Right renal pelvis (tissue), 4 donors: ENCODE measurements at places on chromosomes 3 and 15. TPM values are rescaled to one million over a fixed set of nuclear protein-coding genes. Genes with fewer than 3 reads are reported as not detected.

GRCh38 chr3:16515885-16516420 lies 2.5 kb upstream of the RFTN1 start:
- no peak for DNase-seq

ADGRG7 gene
- not detected for polyA plus RNA-seq

- no peak for DNase-seq
Observed at GRCh38 chr15:29125382-29126207, 144.0 kb downstream of the NSMCE3 start.

CLDN16 gene
- 42.0 TPM for polyA plus RNA-seq

GOLGA8N gene
- 19.3 TPM for polyA plus RNA-seq

GRCh38 chr15:38190501-38190900 lies 62.1 kb upstream of the SPRED1 start:
- DNase-seq: no peak

DNA sequence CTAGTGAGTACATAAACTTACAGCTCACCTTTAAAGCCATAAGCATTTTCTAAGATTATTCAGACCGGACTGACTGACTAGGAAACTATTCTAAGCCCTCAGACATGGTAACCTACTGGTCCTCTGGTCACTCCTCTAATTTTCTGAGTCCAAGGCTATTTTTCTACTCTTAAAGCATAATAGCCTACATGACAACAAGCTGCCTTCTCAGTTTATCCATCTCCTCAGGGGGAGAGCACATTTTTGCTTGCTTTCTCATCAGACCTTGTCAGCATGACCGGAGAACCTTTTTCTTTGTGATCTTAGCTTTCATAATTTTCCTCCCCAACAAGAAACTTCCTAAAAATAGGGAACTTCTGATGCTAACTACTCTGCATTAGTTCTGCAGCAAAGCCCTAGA lies 38.4 kb downstream of the UBP1 start:
- no peak for DNase-seq

DNA sequence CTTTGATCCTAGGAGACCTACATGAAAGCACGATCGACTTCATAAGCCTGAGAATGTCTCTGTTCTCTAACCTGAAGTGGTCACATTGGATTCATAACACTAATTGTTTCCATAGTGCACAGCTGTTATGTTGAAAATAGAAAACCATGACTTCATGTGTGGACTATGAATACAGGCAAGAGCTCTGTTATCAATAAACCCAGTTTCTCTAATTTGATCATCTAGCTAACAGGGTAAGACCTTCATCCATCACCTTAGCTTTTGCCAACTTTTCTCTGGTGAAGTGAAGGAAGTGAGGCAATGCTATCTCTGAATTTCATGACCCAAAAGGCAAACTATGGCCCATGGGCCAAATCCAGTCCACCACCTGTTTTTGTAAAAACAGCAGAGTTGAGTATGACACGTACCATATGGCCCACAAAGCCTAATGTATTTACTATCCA lies 27.2 kb downstream of the ABI3BP start:
- no peak for DNase-seq

DNA sequence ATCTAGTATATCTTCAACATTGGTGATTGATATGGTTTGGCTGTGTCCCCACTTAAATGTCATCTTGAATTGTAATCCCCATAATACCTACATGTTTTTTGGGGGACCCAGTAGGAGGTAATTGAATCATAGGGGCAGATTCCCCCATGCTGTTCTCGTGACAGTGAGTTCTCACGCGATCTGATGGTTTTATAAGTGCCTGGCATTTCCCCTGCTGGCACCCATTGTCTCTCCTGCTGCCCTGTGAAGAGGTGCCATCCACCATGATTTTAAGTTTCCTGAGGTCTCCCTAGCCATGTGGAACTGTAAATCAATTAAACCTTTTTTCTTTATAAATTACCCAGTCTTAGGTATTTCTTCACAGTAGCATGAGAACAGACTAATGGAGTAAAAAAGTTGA lies 1094.6 kb downstream of the ROBO2 start:
- DNase-seq: no peak

- DNase-seq: no peak
Observed at GRCh38 chr15:81317642-81318017, 6.3 kb downstream of the STARD5 start.

DNA sequence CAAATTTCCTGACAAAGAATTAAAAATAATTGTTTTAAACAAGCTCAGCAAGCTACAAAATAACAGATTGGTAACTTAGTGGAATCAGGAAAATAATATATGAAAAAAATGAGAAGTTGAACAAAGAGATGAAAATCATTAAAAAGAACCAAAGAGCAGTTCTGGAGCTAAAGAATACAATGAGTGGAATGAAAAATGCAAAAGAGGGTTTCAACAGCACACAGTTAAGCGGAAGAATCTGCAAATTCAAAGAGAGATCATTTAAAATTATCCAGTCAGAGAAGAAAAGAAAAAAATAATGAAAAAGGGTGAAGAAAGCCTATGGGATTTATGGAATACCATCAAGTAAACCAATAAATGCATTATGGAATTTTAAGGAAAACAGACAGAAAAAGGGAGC lies 6.2 kb upstream of the GABRR3 start:
- no peak for DNase-seq

DNA sequence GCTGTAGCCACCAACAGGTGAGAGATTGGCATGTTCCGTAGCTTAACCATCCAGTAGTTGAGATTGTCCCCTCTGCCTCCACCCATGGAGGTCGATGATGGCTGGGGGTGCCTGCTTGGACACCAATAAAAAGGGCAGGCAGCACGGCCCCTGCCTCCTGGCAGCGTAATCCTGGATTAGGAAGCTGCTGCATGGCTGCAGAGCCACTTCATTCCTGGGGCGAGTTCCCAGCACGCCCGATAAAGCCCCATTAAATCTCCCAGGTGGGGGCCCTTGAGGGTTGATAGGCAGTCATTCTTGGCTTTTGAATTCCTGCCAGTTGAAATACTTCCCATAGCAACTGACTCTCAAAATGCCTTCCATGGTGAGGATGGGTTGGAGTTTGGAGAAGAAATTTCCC lies 67.8 kb downstream of the PLXNA1 start:
- no peak for DNase-seq

GRCh38 chr15:69543681-69544364 lies 91.2 kb downstream of the RPLP1 start:
- DNase-seq: no peak

- no peak for DNase-seq
Observed at GRCh38 chr3:10332481-10333348, 11.8 kb upstream of the SEC13 start.

ARGFX gene
- not detected for polyA plus RNA-seq

- DNase-seq: no peak
Observed at GRCh38 chr3:52660046-52660445, 25.7 kb downstream of the PBRM1 start.

ST3GAL6 gene
- polyA plus RNA-seq: 69.3 TPM

- no peak for DNase-seq
Observed at GRCh38 chr3:151863611-151864010, 9.8 kb upstream of the SUCNR1 start.

GRCh38 chr15:40823572-40824343 lies 4.8 kb downstream of the PPP1R14D start:
- no peak for DNase-seq

DNA sequence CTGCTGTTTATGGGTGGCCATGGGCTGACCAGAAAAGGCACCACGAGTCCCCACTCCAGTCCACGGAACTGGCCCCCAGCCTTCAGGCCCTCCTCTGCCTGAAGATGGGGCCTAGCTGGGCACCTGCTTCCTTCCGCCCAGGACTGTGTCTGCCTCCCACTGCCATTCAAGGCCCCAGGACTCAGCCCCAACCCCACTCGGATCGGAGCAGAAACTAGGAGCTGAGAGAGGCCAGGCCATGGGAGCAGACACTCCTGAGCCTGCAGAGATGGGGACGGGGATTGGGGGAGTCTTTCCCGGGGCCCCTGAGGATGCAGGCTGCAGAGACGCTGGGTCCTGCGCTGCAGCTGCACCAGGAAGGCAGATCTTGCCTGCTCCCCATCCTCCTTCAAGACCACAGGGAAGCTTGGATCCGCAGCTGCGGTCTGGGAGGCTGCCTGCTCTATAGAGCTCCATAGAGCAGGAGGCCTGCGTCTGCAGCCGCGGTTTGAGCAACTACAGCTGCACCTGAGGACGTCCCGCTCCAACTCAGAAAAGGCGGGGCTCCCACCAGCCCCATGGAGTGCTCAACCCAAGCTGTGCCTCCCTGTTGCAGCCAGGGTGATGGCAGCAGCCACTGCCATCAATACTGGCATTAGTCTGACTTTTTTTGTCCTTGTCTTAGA lies 383.9 kb upstream of the TMCO5A start:
- DNase-seq: no peak

HAPLN3 gene
- polyA plus RNA-seq: 3.4 TPM

VEPH1 gene
- 64.6 TPM for polyA plus RNA-seq

CHL1 gene
- polyA plus RNA-seq: 13.7 TPM

LNP1 gene
- polyA plus RNA-seq: 8.7 TPM

ARHGAP31 gene
- 14.0 TPM for polyA plus RNA-seq

NOP10 gene
- polyA plus RNA-seq: 141 TPM

DNA sequence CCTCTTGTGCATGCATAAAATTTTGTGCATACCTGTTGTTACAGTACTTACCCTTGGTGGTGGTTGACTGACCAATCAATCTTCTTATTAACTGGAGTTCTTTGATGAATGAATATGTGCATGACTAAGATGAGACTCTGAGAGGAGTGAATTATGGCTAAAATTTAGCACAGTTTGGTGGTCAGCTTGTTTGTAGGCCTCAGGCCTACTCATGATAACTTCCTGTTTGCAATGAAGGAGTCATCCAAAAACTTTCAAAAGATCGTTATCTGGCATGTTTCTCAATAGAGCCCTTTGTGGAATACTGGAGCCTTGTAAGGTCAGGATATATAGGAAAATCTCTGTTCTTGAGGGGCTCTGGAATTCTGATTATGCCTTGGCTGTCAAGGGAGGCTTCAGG lies 66.5 kb downstream of the LEKR1 start:
- DNase-seq: no peak

FGF7 gene
- polyA plus RNA-seq: 21.6 TPM

GRCh38 chr15:31019986-31020385 lies 28.6 kb upstream of the MTMR10 start:
- no peak for DNase-seq

ROBO2 gene
- 87.9 TPM for polyA plus RNA-seq

DNA sequence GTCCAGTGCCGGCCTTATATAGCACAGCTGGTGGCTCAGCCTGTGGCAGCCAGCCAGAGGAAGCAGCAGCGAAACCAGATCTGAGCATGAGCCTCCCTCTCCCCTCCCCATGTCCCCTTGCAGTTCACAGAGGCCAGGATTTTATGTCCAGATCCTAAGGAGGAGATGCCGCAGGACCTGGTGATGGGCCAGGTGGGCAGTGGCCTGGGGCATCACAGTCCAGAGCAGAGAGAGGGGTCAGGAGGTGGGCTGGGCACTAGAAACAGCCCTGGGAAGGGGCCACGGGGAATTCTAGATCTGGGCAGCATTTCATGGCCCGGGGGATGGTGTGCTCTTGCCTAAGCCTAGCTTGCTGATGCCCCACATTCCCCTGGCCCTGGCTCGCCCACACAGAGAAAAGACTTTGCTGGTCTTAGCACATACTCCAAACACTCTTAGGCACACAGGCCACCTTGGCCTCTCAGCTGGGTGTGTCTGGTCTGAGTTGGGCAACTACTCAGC lies 259 bp upstream of the CILP start:
- DNase-seq: peak; percentile 64

GRCh38 chr15:88954431-88955277 lies 41.5 kb upstream of the MFGE8 start:
- DNase-seq: no peak

SEMA7A gene
- 6.6 TPM for polyA plus RNA-seq

CCDC39 gene
- polyA plus RNA-seq: 9.0 TPM

DMXL2 gene
- polyA plus RNA-seq: 57.5 TPM

DNA sequence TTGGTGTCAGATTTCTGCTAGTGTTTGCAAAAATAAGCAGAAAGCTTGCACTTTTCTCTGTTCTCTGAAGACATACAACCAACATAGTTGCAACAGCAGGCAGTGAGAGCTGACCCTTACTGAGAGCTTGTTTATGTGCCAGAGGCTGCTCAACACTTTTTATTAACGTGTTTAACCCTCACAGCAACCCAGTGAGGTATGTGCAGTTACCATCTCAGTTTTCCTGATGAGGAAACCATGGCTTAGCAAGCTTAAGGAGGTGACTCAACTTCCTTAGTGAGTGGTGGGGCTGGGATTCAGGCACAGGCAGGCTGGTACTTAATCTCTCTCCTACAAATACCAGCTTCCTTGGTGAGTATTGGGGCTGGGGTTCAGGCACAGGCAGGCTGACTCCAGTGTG lies 158.1 kb upstream of the CTDSPL start:
- DNase-seq: no peak

DNA sequence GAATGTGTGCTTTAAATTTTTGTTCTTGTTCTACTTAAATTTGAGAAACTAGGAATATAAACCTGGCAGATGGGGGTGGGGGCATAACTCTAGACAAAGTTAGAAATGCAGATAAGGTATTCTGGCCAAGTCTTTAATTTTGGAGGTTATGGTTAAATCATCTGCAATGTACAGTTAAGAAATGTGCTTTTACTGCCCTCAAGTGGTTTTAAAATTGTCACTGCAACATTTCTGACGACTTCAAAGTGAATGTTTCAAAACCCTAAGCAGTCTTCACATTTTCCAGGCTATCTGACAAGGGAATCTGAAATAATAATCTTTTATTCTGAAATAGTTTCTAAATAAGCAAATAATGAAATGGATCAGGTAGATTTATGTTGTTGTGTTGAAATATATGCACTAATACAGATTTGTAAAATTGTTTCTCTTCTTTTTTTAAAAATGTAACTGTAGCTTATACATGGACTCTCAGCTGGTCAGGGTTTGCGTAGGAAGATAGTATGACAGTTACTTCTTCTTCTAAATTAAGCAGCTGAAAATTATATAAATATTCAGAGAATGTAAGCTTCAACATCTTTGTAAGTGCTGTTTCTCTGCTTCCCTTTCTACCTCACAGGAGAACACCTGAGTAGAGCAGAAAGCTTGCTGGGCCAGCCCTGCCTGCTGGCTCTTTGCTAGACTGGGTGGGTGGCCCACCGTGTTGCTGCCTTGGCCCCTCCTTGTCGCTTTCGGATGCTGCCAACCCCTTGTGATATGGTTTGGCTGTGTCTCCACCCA lies 45.0 kb downstream of the SUCNR1 start:
- DNase-seq: no peak

- DNase-seq: peak; percentile 65
Observed at GRCh38 chr15:80776420-80777045, 2.6 kb upstream of the CEMIP start.

DNA sequence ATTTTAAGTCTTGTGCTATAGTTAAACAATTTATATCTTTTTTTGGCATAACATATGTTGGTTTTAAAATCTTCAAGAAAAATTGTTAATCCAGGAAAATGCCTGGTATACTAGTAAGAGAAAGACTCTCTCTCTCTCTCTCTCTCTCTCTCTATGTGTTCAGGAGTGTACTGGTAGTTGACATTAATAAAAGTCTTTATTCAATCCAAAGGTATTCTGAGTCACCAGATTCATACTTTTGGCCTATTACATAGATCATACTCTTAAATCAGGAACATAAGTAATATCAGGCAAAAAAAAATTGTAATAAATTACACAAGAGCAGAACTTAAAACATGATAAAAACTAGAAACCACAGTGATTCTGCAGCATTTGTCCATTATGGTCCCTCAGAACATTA lies 70.2 kb downstream of the TFG start:
- no peak for DNase-seq

ZSCAN29 gene
- 24.5 TPM for polyA plus RNA-seq

NPRL2 gene
- 36.9 TPM for polyA plus RNA-seq

- no peak for DNase-seq
Observed at GRCh38 chr3:133092681-133093080, 54.5 kb downstream of the TMEM108 start.
